Stimulated activated CD4-positive, alpha-beta T cell treated with anti-CD3 and anti-CD28 coated beads, TNF-alpha, amount 100 ng/mL, for 1 hour (primary cell): ENCODE measurements at places on chromosomes 11 and 22.

GRCh38 chr11:134901955-134902918, 490.2 kb upstream of the B3GAT1 start:
- DNase-seq = no peak

DNA sequence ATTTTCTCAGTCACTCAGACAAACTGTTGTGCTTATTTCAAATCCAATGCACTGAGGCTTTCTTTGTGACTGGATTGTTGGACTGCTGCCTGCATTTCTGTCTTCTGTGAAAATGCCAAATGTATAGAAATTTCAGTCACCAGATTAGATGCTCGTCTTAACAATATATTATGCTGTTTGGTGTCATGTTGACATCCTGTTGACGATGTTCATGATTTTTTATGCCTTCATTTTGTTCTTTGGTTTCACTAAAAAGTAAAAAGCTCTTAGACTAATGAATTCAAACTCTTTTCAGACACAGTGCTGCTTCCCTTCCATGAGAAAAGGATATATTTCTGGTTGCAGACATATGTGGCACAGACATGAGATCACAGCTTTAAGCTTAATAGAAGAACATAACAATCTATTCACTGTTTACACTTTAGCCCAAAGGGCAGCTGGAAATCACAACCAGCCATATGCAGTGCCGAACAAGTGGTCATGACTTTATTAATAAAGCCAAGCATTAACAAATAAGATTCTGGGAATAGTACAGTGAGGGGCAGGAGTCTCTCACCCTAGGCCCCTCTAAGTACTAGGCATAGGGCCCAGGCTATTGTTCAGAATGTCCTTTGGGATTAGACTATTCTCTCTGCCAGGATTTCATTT, 9.4 kb upstream of the SOX6 start:
- no peak for DNase-seq

DNA sequence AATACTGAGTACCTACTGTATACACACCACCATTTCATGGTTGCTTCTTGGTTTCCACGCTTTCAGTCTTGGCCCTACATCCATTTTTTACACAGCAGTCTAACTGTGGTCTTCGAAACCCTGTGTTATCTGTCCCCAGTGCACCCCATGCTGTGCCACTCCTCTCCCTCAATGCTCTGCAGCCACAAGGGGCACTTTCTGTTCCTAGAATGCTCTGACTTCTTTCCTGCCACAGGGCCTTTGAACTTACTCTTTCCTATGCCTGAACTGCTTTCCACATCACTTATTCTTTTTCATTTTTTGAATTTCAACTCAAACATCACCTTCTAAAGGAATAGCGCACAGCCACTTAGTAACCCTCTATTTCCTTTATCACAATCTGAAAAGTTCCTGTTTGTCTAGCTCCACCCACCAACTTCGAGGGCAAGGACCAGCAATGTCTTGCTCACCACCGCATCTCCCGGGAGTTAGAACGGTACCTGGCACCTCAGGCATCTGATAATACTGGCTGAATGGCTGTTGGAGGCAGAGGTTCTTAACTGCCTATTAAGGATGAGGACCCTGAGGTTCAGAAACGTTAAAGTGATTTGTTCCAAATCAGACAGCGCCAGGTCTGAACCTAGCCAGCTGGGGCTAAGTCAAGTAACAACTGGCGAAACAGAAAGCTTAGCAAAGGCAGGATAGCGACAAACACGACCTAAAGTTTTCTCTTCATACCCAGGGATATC, 568 bp downstream of the ALG8 start:
- no peak for DNase-seq

DNA sequence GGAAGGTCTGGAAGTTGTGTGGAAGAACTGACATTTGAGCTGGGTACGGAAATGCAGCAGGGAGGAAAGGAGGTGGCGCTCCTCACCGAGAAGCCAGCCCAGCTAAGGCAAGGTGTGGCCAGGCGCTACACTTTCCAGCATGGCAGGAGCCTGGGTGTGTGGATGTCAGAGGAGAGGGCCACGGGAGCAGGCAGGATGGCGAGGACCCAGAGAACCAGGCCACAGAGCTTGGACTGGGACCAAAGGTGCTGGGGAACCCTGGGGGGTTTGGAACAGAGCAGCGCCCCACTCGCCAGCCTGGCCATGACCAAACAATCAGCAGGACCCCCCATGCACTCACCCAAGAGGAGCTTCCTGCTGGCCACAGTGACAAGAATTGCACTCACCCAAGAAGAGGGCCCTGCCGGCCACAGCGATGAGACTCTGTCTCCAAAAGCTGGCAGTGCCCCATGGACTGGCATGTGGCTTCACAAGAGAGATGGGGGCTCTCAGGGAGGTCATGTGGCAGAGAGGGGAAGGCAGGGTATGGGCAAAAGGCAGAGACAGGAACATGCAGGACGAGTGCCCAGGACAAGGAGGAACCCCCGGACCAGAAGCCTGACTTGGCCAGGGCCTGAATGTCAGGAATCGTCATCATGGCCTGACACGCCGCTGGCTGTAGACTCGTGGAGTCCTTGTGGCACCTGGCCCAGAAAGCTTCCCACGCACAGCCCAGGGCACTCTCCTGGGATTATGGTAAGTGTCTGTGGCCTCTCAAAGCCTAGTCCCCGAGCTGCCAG, 45.4 kb downstream of the IGF2 start:
- DNase-seq = no peak

- no peak for DNase-seq
These were observed 1.1 kb upstream of the DIXDC1 start for GRCh38 chr11:111936040-111936540.

DNA sequence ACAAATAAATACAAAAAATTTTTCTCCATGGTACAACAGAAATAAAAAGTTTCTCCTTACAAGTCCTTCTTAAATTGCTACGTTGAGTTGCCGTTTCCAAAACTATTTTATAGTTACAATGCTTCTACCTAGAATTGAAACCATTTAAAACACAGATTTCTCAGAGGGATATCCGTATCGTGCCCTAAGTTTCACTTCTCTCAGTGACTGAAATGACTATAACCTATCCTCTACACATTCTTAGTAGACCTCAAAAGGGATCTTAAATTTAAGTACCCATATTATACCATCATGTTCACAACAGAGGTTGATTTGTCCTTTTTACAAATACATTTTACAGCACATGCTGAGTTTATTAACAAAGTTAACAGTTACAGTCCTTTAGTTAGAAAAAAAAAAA, 44.1 kb downstream of the USP28 start:
- no peak for DNase-seq

- DNase-seq = peak; percentile 56
These were observed 472 bp downstream of the APOA5 start for GRCh38 chr11:116791002-116791812.
